Hepatocyte (in vitro differentiated cells): ENCODE measurements at places on chromosomes 5 and 9. TPM values are rescaled to one million over a fixed set of nuclear protein-coding genes. Genes with fewer than 3 reads are reported as not detected.

MARVELD2 gene
- polyA plus RNA-seq: 19.6 and 26.4 TPM in 2 replicates

DNA sequence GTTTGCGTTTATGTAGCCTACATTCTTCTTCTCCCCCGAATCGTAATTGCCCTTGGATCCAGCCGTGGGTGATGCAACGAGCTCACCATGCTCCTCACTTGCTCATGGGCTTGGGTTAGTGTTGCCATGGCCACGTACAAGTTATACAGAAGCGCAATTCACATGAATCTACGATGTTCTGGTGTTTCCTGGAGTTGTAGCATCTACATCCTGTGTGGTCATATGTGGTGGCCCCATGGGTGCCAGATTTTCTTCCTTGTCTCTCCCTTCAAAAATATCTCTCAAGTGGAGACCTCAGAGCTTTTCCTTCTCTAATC is 115.3 kb downstream of the TLE4 start:
- no peak for DNase-seq
- peaks cover 17% of the 10 kb centered on the region for H3K4me1 ChIP-seq
- H3K4me3 ChIP-seq: no peak overlapping the region
- H3K27ac ChIP-seq: no peak overlapping the region
- H3K27me3 ChIP-seq: no peaks in the 10 kb centered on the region

DNA sequence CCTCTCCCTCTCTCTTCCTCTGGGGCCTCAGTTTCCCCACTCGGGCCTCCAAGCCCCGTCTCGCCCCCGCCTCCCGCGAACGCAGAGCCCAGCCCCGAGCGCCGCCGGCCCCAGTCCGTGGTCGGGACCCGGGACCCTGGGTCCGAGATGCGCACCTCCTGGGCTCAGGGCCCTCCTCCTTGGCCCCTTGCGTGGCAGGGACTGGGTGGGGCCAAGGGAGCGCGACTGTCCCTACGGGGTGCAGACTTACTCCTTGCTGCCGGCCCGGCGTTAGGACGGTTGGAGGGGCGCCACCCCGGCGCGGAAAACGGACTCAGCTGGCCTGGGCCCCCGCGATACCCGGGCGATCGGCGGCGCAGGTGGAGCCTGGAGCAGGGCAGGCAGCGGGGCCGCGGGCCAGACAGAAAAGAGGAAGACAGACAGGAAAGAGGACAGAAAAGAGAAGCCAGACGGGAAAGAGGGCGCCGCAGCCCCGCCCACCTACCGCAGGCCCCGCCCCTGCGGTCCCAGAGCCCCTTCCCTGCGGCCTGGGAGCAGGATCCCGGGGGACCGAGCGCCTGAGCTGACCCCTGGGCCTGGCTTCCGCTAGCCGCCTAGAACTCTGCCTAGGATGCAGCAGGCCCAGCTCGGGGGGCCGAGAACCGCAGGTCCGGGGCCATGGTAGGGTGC is at the start of gene GBGT1:
GBGT1 (minus strand) TSS at position 411 of the 669 bp plus-strand sequence. CDS start 1,502 bp downstream, outside the sequence.
- H3K4me3 ChIP-seq: peak within 1 kb of the TSS; percentile 88
- DNase-seq: peak; percentile 63
- no peaks in the 10 kb centered on the region for H3K27me3 ChIP-seq
- no peak within 1 kb of the TSS for H3K27ac ChIP-seq
- peaks cover 20% of the 10 kb centered on the region for H3K4me1 ChIP-seq

DNA sequence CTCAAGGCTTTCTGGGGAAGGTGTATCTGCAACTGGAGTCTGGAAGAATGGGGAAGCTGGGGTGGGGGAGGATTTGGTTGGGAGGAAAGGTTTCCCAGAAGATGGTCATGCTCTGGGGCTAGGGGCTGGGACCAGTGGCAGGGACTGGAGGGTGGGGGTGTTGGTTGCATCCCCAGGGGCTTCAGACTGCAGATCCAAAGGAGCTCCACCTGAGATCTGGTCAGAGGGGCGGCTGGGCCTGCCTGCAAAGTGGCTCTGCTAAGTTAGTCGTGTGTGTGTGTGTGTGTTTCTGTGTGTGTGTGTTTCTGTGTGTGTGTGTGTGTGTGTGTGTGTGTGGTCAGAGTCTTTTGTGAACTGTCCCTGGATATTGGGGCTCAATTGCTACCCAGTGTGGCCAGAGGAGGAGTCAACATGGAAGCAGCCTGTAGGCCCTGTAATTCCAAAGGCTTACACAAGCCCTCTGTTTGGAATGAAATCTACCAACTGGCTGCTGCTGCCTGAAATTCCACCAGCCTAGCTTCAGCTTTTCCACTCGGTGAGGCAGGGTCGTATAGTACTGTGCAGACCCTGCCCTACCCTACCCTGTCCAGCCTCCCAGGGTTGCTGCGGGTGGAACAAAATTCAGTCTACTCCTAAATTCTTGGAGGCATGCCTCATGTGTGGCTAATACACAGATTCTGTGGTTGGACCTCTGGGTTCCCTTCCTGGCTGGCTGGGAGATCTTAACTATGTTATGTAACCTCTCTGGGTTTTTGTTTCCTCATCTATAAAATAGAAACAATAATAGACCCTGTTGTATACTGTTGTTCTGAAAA is 12.5 kb upstream of the SYNPO start:
- H3K36me3 ChIP-seq: no peaks in the 10 kb centered on the region
- no peak for DNase-seq
- H3K27me3 ChIP-seq: no peaks in the 10 kb centered on the region
- no peak overlapping the region for H3K4me3 ChIP-seq

DNA sequence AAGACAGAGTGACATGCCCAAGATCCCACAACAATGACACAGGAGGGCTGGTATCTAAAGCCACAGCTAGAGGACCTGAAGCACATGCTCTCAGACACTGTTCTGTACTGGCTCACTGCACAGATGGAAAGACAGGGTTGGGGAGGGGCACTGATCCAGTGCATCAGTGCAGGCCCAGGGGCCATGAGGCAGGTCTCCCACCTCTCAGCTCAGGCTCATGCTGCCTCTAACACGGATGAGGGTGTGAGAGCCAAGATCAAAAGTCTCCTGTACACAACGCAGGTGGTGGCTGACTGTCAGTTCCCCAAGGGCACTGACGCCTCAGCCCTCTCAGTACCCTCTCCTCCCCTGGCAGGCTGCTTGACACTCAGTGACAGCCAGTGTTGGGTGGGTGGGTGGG is 10.9 kb downstream of the RAPGEF1 start:
- no peak overlapping the region for H3K4me3 ChIP-seq
- H3K4me1 ChIP-seq: peaks cover 39% of the 10 kb centered on the region
- no peaks in the 10 kb centered on the region for H3K27me3 ChIP-seq
- no peaks in the 10 kb centered on the region for H3K36me3 ChIP-seq

GRCh38 chr5:179316982-179317381 is 28.3 kb downstream of the ADAMTS2 start:
- H3K36me3 ChIP-seq: no peaks in the 10 kb centered on the region
- no peaks in the 10 kb centered on the region for H3K27me3 ChIP-seq
- DNase-seq: no peak
- no peak overlapping the region for H3K27ac ChIP-seq
- peaks cover 14% of the 10 kb centered on the region for H3K4me1 ChIP-seq

PANK3 gene
- 15.4 and 25.8 TPM in 2 replicates for polyA plus RNA-seq

- no peaks in the 10 kb centered on the region for H3K36me3 ChIP-seq
- H3K27me3 ChIP-seq: no peaks in the 10 kb centered on the region
- DNase-seq: no peak
- no peak overlapping the region for H3K4me3 ChIP-seq
- H3K4me1 ChIP-seq: peaks cover 22% of the 10 kb centered on the region
- H3K27ac ChIP-seq: no peak overlapping the region
Observed at GRCh38 chr9:14277761-14278160, 36.2 kb downstream of the NFIB start.
